ENCODE measurements at places on chromosomes 16 and 17.

GRCh38 chr16:85236818-85237150, 124.5 kb upstream of the CIBAR2 start:
- peak overlapping the region; percentile 37 for H3K4me3 ChIP-seq
- H3K36me3 ChIP-seq = no peaks in the 10 kb centered on the region
- H3K4me1 ChIP-seq = peaks cover 57% of the 10 kb centered on the region

GRCh38 chr16:57592591-57593003, 35.8 kb upstream of the ADGRG1 start:
- H3K36me3 ChIP-seq = peaks cover 3% of the 10 kb centered on the region
- no peak for DNase-seq
- peaks cover 27% of the 10 kb centered on the region for H3K27me3 ChIP-seq
- no peak overlapping the region for H3K27ac ChIP-seq
- H3K4me1 ChIP-seq = 0 out of 2 replicates have a peak, but pooled peaks cover 3% of the 10 kb centered on the region

- no peaks in the 10 kb centered on the region for H3K27me3 ChIP-seq
- peaks cover 11% of the 10 kb centered on the region for H3K36me3 ChIP-seq
- H3K4me1 ChIP-seq = peaks cover 95% of the 10 kb centered on the region
- peak overlapping the region; percentile 87 for H3K27ac ChIP-seq
- DNase-seq = peak; percentile 42
Measured at GRCh38 chr17:38877130-38877851, 7.4 kb downstream of the LASP1 start.

- no peak for DNase-seq
- H3K27me3 ChIP-seq = peaks cover 8% of the 10 kb centered on the region
- no peak overlapping the region for H3K27ac ChIP-seq
- H3K4me1 ChIP-seq = peaks cover 17% of the 10 kb centered on the region
Measured at GRCh38 chr16:49460786-49461470, 87.3 kb downstream of the C16orf78 start.

- H3K27me3 ChIP-seq = peaks cover 42% of the 10 kb centered on the region
- no peak for DNase-seq
- no peaks in the 10 kb centered on the region for H3K36me3 ChIP-seq
- H3K27ac ChIP-seq = no peak overlapping the region
- peaks cover 8% of the 10 kb centered on the region for H3K4me1 ChIP-seq
- H3K4me3 ChIP-seq = no peak overlapping the region
Measured at GRCh38 chr17:47726796-47727703, 6.0 kb upstream of the TBX21 start.

DNA sequence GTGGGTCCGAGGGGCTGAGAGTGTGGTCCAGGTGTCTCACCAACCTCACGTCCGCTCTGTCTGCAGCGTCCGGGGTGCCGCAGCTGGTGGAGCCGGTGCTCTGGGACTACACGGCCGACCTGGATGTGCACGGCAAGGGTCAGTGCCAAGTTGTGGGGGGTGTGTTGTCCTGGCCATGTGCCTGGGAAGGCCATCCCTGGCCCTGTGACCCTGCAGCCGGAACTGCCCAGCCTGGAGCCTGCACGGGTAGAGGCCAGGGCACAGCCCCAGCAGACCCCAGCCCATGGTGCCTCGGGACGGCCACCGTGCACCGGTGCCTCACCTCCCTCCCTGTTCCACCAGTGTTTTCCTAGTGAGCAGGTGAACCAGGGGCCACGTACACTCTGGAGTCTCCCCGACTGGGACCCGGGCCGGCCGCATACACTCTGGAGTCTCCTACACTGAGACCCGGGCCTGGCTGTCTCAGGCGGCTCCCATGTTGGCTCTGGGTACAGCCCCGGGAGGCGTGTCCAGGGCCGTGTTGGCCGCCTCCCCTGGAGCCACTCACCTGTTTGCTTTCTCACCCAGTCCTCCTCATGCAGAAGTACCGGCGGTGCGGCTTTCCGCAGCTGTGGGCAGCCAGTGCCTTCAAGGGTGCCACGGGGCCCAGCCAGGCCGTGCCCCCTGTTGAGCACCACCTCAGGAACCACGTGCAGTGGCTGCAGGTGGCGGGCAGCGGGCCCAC, 13.8 kb downstream of the CYBC1 start:
- H3K27ac ChIP-seq = no peak overlapping the region
- no peak for DNase-seq
- H3K36me3 ChIP-seq = no peaks in the 10 kb centered on the region
- H3K4me3 ChIP-seq = no peak overlapping the region

- no peaks in the 10 kb centered on the region for H3K27me3 ChIP-seq
- H3K4me3 ChIP-seq = no peak overlapping the region
- peaks cover 23% of the 10 kb centered on the region for H3K4me1 ChIP-seq
- peak; percentile 30 for DNase-seq
- peaks cover 7% of the 10 kb centered on the region for H3K36me3 ChIP-seq
Measured at GRCh38 chr17:12977008-12977751, 40.6 kb downstream of the ELAC2 start.

All from WTC11 (cell line).